ENCODE measurements at places on chromosomes 4 and X.

DNA sequence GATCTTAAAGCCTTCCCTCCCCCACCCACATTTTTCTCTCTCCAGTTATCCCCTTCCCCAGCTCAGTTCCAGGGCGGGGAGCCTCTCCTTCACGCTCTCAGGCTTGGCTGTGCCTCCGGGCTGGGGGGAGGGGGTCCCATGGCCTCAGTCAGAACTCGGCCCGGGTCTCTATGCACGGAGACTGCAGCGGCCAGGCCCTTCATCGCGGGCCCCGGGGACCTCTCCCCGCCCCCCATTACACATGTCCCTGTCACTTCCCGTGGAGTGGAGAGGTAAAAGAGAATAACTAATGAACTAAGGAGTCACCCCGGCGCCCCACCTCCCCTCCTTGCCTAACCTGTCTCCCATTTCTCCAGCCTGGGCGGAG, 838 bp upstream of the PRICKLE3 start:
- DNase-seq = no peak

GRCh38 chr4:100742045-100742444, 224.2 kb upstream of the EMCN start:
- no peak for DNase-seq

GRCh38 chr4:189823591-189823990, 117.1 kb upstream of the FRG1 start:
- DNase-seq = no peak

DNA sequence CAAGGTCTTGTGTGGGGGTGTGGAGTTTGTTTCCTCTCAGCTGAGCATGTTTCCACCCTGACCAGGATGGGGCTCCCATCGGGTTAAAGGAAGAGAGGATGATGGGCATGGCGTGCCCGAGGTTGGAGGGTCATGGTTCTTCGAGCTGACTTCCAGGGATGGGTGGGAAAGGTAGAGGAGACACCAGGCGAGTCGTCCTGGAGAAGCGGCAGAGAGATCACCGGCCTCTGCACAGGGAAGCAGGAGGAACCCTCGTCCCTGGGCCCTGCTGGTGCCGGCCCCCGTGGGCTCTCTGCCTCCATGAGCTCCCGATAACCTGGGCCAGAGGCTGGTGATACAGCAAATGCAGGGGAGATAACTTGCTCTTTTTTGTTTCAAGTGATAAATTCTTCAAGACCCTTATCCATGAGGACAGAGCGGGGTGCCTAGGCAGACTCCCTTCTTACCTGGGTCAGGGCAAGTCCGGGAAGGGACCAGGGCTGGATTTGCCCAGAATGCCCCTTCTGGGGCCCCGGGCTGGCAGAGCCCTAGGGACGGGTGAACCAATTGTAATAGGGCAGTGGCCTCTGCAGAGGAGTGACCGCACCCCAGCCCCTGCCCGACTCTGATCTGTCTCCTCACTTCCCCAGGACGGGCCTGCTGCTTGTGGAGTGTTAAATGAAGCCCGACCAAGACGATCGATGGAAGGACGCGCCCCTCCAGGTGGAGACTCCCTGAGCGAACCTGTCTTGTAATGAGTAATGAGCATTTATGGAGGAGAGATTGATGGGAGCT, 63.0 kb downstream of the CPZ start:
- no peak for DNase-seq

DNA sequence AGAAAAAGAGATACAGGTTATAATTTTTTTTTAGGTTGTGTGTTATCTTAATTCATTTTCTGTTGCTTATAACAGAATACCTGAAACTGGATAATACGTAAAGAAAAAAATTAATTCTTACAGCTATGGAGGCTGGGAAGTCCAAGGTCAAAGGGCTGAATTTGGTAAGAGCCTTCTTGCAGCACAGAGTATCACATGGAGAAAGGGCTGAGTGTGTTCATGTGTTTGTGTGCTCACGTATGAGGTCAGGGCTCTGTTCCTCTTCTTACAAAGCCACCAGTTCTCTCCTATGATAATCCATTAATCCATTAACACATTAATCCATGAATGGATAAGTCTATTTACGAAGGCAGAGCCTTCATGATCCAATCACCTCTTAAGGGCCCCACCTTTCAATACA, 8.6 kb upstream of the RAB28 start:
- no peak for DNase-seq

- no peak for DNase-seq
These were observed 59.0 kb downstream of the RNF150 start for GRCh38 chr4:141074098-141074878.

DNA sequence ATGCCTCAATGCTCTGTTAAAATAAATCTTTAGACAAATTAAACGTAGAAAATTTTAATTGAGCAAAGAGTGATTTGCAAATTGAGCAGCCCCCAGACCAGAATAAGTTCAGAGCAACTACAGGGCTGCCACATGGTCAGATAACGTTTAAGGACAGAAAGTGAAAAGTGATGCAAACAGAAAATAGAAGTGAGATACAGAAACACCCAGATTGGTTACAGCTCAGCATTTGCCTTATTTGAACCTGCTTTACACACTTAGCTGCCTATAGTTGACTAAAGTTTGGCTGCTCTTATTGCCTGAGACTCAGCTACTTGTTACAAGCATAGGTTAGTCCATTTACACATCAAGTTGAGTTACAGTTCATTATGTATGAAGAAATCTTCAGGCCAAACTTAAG, 1800.8 kb upstream of the PCDH10 start:
- no peak for DNase-seq

- DNase-seq = no peak
These were observed 178.4 kb downstream of the ATOH1 start for GRCh38 chr4:94006932-94007331.

- DNase-seq = no peak
These were observed 34.9 kb downstream of the GYG2 start for GRCh38 chrX:2863646-2864045.

DNA sequence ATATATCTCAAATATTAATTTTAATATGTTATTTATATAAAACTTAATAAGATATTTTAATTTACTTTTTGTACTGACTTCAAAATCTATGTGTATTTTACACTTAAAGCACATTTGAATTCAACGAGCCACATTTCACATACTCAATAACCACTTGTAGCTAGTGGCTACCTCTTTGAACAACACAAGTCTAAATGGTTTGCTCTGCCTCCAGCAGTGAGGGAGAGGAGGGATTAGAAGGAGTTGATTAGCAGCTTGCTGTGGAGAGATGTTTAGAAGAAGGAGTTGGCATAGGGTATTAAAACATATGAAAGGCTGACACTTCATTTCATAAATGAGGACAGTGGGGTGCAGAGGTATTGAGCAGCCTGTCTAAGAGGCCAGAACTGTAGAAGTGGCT, 124.0 kb downstream of the ARHGAP24 start:
- DNase-seq = peak; percentile 27

GRCh38 chr4:48027653-48028052, 11.1 kb downstream of the NIPAL1 start:
- DNase-seq = no peak

DNA sequence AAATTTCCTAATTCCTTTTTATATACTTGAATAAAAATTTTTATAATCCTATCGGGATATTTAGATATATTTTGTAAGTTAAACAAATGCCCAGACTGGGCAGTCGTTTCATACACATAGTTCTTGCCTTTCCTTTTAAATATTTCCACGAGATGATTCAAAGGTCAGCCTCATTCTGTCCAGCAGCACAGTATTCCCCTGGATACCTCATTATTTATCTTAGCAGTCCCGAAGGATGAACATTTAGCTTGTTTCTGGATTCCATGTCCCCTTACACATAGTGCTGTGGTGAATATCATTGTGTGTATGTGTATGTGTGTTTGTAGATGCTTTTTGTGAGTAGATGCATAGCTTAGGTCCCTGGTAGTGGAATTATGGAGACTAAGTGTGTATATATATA, 38.3 kb downstream of the RAPGEF2 start:
- no peak for DNase-seq

DNA sequence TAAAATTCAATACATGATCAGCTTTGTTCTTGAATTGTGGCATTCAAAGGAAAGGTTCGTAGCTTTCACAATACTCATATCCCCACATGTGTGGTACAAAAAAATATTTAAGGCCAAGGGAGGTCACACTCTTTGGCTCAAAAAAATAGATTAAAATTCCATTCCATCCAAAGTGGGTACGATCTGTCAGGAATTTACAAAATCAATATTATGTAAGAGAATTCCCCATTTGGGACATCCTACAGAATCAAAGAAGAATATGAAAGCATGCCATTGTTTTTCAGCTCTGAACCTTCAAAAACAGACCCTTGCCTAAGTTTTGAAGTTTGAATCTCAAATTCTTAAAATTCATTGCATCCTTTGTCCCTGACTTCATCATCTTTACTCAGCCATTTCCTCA, 85.8 kb downstream of the MID1 start:
- no peak for DNase-seq

GRCh38 chrX:38699121-38699520, 102.1 kb upstream of the MID1IP1 start:
- no peak for DNase-seq

GRCh38 chrX:8364369-8365141, 100.1 kb upstream of the VCX3B start:
- DNase-seq = no peak

DNA sequence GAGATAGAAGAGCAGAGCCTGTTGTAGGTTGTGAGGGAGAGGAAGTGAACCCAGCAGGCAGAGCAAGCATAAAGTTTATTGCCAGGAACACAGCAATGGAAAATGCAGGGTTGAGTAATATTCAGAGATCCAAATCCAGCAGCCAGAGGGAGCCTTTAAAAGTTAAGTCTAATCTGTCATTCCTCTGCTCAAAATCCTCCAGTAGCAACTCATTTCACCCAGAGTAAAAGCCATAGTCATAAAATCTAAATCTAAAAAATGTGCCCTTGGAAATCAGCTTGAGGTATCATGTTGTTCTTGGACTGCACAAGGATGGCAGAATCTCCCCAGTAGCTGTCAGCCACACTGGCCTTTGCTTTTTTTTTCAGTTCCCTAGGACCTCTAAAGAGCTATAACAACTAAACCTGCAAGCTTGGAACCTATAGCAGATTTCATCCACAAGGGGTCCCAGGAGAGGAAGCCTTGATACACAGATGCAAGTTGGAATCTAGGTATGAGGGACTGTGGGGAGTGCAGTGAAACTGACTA, 62.9 kb upstream of the FRAS1 start:
- DNase-seq = no peak

DNA sequence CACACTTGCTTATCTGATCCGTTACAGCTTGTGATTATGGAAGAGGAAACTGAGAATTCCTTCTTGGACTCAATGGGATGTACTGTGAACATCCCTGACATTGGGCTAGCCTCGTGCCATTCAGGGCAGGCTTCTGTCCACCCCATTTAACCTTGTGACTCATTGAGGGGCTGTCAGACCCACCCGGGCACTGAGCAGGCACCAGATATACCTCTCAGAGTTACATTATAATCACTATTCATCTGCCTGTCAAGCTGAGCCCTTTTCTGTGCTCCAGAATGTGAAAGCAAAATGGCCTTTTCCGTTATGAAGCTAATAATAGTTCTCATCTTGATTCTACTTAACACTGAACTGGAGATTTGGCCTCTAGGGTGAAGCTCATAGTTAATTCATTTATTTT, 170.6 kb upstream of the SCML1 start:
- DNase-seq = no peak

Data from NCI-H1436 (cell line).